ENCODE measurements at places on chromosomes 12 and 14. TPM values are rescaled to one million over a fixed set of nuclear protein-coding genes. Genes with fewer than 3 reads are reported as not detected.

Gene STYK1
- total RNA-seq = not detected

Gene TCTN2
- 4.7 TPM for total RNA-seq

Gene INSM2
- not detected for total RNA-seq

DNA sequence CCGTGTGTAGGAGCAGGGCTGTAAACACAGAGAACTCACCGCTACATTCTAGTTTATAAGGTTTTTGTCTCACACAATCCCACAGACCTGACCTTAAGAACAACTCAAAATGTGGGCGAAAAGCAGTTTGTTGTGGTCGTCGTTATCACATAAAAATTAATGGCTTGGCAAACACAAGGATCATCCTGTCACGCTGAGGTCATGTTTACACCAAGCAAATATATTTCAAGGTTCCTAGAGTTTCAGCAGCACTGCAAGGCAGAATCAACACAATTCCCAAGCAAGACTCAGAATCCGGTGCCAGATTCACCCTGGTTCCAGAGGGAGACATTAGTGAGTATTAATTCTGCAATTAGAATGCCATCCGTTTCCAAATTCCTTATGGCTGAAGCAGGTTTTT, 30.1 kb upstream of the MAP1LC3B2 start:
- no peaks in the 10 kb centered on the region for H3K36me3 ChIP-seq
- no peak overlapping the region for H3K4me3 ChIP-seq
- no peaks in the 10 kb centered on the region for H3K4me1 ChIP-seq
- no peak for DNase-seq

- H3K4me1 ChIP-seq = peaks cover 15% of the 10 kb centered on the region
- H3K36me3 ChIP-seq = no peaks in the 10 kb centered on the region
Observed at GRCh38 chr12:31590642-31591379, at the start of gene DENND5B. TSS of gene DENND5B (minus strand) at chr12:31591136. CDS start at chr12:31590832, 304 bp downstream.
